Neural crest cell (in vitro differentiated cells): ENCODE measurements at places on chromosomes 4 and X. TPM values are rescaled to one million over a fixed set of nuclear protein-coding genes. Genes with fewer than 3 reads are reported as not detected.
A peak's percentile ranks its signal among the peaks of the same experiment; 100 is the strongest.

DNA sequence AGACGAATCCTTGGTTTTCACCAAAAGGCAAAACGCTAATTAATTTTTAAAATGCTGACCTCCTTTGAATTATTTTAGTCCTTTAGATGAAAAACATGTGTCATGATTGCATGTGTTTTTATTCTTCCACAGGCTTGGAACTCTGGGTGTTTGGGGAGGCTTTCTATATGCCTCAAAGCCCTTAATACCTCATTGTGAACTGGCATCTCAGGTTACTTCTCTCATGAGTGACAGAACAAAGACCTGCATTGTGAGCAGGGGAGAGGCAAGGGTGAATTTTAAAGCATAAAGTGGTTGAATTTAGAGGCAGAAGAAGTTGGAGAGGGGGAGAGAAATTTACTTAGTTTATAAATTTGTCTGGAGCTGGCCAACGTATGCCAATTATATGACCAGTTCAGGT is 119.5 kb downstream of the ARSF start:
- DNase-seq: no peak

DNA sequence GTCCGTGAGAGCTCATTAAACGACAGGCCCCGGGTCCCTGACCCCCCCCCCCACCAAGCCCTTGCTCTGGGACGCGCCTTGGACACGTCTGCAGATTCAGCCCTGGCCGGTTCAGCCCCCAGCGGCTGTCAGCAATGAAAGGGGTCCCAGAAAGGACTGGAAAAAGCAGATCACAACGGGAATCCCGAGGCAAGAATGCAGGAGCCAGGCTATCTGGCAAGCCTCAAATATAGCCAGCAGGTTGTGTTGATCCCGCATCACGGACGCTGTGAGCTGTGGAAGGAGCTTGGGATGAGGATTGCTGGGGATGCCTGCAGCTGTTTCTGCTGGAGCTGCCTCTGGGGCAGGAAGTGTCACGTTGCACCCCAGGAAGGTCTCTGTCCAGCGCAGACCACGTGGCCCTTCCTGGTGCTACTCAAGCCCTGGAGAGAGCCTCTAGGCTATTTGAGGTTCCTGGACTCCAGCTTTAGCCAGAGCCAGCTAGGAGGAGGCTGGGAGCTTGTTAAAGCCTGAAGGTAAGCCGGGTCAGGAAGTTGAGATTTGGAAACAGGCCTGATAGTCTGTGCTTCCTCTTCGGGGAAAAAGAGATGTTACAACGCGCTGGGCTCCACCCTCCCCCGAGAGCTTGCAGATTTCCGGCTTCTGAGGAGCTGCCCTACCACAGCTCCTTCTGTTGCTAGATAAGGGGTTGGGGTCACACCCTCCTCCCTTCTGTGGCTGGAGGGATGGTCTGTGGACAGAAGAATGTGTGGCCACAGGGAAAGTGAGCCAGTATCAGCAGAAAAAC is 19.3 kb upstream of the CSF2RA start:
- DNase-seq: peak; percentile 10

GRCh38 chr4:142307857-142308256 is 538.2 kb downstream of the INPP4B start:
- DNase-seq: no peak

GRCh38 chrX:136028383-136028984 is 43.2 kb downstream of the SLC9A6 start:
- no peak for DNase-seq

GRCh38 chr4:77501240-77501639 is 104.4 kb upstream of the CXCL13 start:
- no peak for DNase-seq

DNA sequence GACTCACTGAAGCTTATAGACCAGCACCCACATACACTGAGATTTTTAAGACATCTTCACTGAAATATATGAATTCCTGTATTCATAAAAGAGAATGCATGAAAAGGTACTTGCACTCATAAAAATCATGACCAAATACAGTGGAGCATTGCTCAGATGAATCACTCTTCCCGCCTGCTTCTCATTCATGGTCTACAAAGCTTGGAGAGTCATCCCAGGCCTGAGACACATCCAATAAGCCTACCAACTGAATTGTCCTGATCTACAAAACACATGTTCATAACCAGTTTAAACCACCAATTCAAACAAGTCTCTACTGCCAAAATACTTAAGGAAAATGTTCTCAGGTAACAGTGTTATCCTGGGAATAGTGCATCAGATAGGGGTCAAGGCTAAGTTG is 38.1 kb downstream of the PROM1 start:
- DNase-seq: no peak

DNA sequence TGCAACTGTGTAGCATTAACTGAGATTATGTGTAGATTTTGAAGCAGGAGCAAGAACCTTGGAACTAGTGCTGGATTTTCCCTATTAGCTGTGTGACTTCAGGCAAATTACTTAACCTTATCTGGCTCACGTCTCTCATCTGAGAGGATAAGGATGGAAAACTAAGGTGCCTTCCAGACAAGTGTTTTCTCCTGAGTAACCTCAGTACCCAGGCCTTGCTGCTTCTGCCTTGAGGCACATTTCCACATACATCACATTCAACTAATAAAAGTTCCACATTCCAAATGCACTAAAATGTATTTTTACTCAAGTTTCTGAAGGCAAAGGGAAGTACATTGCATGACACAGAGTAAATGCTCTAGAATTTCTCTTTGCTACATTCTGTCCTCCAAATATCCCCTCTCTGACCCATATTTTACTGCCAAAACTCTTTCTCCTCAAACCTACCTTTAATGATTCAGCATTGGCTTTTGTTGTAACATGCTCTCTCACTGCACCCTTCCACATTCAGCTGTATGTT is 195.4 kb upstream of the ADGRL3 start:
- DNase-seq: no peak

GRCh38 chrX:13750812-13751211 is 16.3 kb downstream of the OFD1 start:
- DNase-seq: no peak

DNA sequence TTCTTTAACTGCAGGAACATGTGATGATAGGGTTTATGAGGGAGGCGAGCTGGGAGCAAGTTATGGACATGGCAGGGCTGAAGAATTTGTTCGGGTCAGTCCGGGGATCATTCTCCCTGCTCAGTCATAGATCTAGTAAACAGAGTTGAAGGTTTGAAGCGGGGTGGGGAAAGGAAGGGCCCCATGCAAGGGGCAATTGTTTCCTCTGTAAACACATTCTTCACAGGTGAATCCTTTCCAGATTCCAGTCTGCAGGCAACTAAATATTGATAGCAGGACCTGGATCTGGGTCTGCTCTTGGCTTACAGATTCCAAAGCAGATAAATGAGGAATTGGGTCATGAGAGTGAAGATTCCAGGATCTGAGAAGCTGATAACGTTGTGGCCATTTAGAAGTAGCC is 44.3 kb upstream of the ARHGAP24 start:
- DNase-seq: no peak

GRCh38 chrX:72306851-72307645 is 1.3 kb upstream of the CITED1 start:
- DNase-seq: peak; percentile 48

The HSD17B13 gene
- not detected in 2 replicates for total RNA-seq

The MFAP3L gene
- 1.7 and 2.8 TPM in 2 replicates for total RNA-seq

The H2BW2 gene
- 0.20 and 0.51 TPM in 2 replicates for total RNA-seq

The MAMLD1 gene
- total RNA-seq: 4.5 TPM in 2 replicates

The PYURF gene
- 61.3 and 64.3 TPM in 2 replicates for total RNA-seq

The ZDHHC15 gene
- total RNA-seq: 3.0 and 3.7 TPM in 2 replicates

The UGT2B15 gene
- total RNA-seq: not detected in 2 replicates
